ENCODE measurements at places on chromosomes 6 and 20.

DNA sequence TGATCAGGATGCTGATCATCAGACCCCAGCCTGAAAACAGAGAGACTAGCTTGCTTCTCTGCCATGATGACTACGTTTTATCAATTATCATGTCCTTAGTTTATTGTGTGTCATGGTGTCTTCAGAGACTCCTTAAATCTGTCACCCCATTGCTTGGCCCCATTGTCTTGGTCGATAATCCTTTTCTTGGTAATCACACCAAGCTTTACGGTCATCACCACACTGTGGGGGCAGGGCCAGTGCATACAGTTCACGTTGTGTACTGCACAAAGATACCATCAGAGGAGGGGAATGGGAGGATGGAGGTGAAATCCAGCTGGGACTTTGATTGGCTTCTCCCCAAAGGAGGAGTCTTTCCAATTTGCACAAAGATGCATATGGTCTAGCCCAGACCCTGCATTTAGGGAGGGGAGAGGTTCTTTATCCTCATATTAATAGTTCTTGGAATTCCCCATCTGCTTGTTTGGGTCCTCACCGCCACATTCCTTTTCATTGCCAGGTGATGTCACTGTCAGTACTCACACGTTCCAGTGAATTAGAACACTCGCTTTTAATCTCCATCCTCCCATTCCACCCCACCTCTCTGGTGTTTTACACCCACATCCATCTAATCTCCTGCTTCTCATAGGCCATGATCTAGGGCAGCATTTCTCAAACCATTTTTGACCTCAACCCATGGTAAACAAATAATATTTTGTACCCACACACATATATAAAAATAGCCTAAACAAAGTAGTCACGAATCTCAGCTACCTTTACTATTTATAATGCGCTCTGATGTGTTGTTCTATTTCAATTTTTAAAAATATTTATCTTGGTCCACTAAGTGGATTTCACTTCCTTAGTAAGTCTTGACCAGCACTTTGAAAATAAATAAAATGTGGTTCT lies 5.7 kb downstream of the ETV7 start:
- DNase-seq, result no peak

DNA sequence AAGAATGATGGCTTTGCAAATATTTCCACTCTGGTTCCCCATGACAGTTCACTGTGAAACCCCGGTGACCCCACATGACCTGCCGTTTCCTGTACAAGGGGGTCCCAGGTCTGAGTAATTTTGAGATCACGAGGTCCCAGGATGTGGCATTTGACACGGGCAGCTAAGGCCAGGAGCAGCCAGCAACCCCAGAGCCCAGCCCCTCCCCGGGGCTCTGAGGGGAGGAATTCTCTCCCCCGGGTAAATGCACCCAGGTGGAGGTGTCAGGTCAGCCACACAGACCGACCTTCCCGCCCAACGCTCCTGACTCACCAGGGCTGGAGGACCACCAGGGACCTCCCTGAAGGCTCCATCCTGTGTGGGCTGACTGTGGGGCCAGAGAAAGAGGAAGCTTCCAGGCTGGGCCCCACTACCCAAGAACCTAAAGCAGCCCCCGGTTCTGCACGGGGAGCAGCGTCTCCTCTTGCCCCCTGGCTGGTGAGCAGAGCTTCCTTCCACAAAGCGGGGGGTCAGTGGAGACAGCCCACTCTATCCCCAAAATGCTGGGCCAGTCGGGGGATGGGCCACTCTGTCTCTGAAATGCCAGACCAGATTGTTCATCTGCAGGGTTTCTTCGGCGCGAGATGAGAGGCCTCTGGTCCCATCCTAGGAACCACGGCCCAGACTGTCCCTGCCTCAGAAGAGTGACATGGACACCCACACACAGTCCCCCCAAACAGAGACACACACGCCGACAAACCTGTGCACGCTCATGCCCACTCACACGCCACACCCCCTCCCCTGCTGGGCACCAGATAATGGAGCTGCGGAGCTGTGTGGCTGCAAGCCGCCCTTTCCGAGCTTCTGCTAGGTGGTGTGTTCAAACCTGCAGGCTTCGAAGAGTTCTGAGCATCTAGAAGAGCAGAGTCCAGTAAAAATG lies 23.4 kb upstream of the SLCO4A1 start:
- no peak for DNase-seq

DNA sequence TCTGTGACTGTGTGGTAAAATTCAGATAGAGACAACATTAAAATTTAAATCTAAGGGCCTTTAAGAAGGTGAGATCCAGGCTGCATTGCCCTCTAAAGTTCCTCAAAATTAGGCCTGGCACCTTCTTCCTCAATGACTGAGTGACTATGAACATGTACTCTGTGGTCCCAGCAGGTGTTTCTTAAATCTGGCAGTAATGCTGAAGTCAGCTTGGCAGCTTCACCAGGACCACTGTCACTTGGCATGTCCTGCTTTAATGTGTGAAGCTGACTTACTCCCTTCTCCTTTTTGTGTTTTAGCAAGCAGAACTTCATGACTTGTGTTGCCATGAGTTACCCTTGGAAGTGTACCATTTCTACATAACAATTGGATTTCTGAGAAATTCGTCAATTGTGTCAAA lies 141.7 kb downstream of the NKAIN2 start:
- DNase-seq, result peak; percentile 30

DNA sequence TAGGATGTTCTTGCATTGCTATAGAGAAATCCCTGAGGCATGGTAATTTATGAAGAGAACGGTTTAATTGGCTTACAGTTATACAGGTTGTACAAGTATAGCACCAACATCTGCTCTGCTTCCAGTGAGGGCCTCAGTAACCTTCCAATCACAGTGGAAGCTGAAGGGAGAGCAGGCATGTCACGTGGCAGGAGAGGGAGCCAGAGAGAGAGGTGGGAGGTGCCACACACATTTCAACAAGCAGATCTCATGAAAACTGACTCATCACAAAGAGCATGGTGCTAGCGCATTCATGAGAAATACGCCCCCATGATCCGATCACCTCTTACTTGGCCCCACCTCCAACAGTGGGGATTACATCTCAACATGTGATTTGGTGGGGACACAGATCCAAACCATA lies 871.2 kb downstream of the TFAP2A start:
- no peak for DNase-seq

DNA sequence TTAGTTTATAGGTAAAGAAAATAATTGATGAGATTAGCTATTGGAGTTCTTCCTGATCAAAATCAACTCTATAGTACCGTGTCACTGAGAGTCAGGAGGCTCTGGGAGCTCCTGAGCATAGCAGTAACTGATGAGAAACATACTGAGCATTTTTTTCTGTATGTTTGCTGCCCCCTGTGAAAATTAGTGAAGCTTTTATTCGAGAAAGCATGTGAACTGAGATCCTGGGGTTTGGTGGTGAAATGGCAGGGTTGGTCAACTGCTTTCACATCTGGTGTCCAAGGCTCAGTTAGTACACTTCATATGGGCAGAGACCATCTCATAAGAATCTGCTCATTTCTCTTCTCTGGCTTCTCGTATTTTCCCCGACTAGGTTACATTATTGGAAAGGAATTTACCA lies 4.1 kb upstream of the ABT1 start:
- no peak for DNase-seq

- no peak for DNase-seq
Measured at GRCh38 chr6:15254070-15254975, 8.5 kb downstream of the JARID2 start.

- peak; percentile 49 for DNase-seq
Measured at GRCh38 chr6:88870717-88871330, 92.6 kb downstream of the RNGTT start.

GRCh38 chr6:30890646-30891449 lies 6.5 kb downstream of the DDR1 start:
- no peak for DNase-seq

GRCh38 chr6:123430970-123431369 lies 205.8 kb downstream of the TRDN start:
- no peak for DNase-seq

DNA sequence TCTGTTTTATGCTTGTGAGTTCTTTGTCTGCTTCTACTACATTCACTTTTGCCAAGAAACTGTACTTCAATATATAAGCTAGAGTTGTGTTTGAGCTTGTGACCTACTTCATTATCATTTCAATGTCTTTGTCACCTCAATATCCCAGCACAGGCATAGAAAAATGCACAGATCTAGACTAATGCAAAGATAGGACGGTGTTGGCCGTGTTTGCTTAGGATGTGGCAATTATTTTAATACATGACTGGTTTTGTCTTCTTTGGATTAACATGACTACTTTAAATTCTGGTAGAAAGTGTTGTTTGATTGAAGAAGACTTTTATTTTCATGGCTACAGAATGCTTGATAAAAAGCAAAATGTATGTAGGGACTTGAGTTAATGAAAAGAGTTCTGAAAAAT lies 1075.0 kb upstream of the GJE1 start:
- DNase-seq, result no peak

GRCh38 chr6:75337835-75338580 lies 53.4 kb upstream of the TMEM30A start:
- no peak for DNase-seq

DNA sequence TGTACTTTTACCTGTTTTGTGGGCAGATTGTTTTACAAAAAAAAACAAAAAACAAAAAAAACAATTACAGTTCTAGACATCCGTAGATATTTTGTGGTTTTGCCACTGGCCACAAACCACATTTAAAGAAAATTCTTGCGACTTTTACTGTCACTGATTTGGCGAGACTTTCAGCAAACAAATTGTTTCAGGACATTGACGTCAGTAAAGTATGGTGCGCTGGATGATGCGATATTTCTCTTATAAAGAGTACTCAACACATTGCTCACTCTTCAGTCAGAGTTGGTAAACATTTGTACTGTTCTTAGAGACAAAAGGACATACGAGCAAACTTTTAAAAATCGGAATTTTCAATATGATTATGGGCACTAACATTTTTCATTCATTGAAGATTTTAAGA lies 229.8 kb downstream of the HAO1 start:
- DNase-seq, result no peak

GRCh38 chr20:59958123-59958522 lies at the start of gene CDH26:
CDH26 (plus strand) TSS chr20:59958423; CDS start chr20:59958727, 304 bp downstream.
- DNase-seq, result no peak

GRCh38 chr20:57790176-57790575 lies 80.4 kb upstream of the PMEPA1 start:
- no peak for DNase-seq
